MCF 10A (cell line): ENCODE measurements at places on chromosomes 5 and 9. TPM values are rescaled to one million over a fixed set of nuclear protein-coding genes. Genes with fewer than 3 reads are reported as not detected.

GRCh38 chr5:140548300-140548688 is 832 bp downstream of the EIF4EBP3 start:
- H3K27ac ChIP-seq, result peak overlapping the region; percentile 80
- no peaks in the 10 kb centered on the region for H3K27me3 ChIP-seq
- peaks cover 30% of the 10 kb centered on the region for H3K4me1 ChIP-seq
- peaks cover 87% of the 10 kb centered on the region for H3K36me3 ChIP-seq
- H3K4me3 ChIP-seq, result peak overlapping the region; percentile 77

DNA sequence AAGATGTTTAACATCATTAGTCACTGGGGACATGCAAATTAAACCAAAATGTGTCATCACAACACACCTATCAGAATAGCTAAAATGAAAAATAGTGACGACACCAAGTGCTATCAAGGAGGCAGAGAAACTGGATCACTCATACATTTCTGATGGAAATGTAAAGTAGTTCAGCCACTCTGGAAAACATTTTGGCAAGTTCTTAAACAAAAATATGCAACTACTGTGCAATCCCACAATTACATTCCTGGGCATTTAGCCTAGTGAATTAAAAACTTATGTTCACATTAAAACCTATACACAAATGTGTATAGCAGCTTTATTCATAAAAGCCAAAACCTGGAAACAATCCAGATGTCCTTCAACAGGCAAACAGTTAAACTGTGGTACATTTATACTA is 53.1 kb downstream of the SVEP1 start:
- DNase-seq, result peak; percentile 66
- H3K27ac ChIP-seq, result no peak overlapping the region
- H3K4me1 ChIP-seq, result peaks cover 7% of the 10 kb centered on the region
- no peak overlapping the region for H3K4me3 ChIP-seq

TAL2 gene
- not detected in 2 replicates for total RNA-seq

MYMK gene
- not detected in 2 replicates for total RNA-seq

DNA sequence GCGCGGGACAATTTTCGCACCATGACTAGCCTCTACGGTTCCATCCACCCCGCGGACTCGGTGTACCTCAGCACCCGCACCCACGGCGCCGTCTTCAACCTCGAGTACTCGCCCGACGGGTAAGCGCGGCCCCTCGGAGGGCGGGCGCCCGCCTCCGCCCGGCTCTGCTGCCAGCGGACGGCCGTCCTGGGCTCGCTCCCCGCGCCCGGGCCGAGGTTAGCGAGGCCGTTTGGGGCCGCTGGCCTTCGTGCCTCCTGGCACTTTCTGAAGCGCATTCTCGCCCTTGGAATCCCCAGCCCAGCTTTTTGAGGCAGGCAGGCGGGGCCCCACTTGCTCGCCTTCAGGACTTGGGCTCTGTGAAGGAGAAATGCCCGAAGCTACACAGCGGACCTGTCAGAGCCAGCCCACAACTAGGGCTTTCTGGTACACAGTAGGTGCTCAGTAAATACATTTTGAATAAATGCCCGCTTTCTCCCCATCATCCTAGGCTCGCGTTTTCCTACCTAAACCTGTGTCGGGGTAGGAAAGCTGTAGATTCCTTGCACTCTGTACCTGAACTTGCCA is 772 bp downstream of the DCAF10 start:
- H3K36me3 ChIP-seq, result no peaks in the 10 kb centered on the region
- peak; percentile 32 for DNase-seq
- peaks cover 24% of the 10 kb centered on the region for H3K4me1 ChIP-seq
- H3K27ac ChIP-seq, result peak overlapping the region; percentile 50

DNA sequence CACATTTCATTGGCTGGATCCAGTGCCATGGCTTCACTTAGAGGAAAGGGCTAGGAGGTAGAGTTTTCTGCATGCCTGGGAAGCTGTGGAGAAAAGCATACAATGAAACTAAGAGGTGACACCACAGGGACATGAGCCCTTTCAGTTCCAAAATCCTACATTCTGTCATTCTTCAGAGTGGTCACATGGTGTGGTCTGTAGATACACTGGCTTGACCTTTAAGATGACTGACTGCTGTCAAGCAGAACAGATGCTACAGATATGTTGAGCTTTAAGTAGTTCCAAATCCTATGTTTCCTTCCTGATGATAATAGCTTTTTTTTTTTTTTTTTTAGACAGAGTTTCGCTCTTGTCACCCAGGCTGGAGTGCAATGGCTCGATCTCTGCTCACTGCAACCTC is 26.2 kb downstream of the DMRT3 start:
- no peaks in the 10 kb centered on the region for H3K4me1 ChIP-seq
- H3K27me3 ChIP-seq, result no peaks in the 10 kb centered on the region
- no peak overlapping the region for H3K27ac ChIP-seq
- DNase-seq, result no peak

DNA sequence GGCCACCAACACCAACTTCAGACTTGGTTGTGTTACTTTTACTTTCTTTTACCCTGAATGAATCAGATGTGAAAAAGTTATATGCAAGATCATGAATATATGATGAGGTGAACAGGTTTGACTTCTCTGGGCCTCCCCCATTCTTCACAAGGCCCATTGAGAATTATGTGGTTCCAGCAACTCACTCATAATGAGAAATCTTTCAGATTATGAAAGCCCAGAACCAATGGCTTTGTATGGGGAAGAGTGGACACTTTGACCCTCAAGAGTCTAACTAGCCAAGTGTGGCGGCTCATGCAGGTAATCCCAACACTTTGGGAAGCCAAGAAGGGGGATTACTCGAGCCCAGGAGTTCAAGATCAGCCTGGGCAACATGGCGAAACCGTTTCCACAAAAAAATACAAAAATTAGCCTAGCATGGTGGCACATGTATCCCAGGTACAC is 16.1 kb upstream of the LNPEP start:
- no peaks in the 10 kb centered on the region for H3K27me3 ChIP-seq
- H3K4me1 ChIP-seq, result peaks cover 5% of the 10 kb centered on the region
